Mesendoderm (in vitro differentiated cells): ENCODE measurements at places on chromosomes 2 and 18.

- peak; percentile 57 for DNase-seq
- no peaks in the 10 kb centered on the region for H3K4me1 ChIP-seq
- H3K36me3 ChIP-seq: no peaks in the 10 kb centered on the region
Observed at GRCh38 chr18:2932247-2933181, 80.4 kb downstream of the LPIN2 start.

- H3K27ac ChIP-seq: no peak overlapping the region
- H3K27me3 ChIP-seq: no peaks in the 10 kb centered on the region
- no peaks in the 10 kb centered on the region for H3K36me3 ChIP-seq
Observed at GRCh38 chr2:42031281-42032223, 16.3 kb upstream of the PKDCC start.

DNA sequence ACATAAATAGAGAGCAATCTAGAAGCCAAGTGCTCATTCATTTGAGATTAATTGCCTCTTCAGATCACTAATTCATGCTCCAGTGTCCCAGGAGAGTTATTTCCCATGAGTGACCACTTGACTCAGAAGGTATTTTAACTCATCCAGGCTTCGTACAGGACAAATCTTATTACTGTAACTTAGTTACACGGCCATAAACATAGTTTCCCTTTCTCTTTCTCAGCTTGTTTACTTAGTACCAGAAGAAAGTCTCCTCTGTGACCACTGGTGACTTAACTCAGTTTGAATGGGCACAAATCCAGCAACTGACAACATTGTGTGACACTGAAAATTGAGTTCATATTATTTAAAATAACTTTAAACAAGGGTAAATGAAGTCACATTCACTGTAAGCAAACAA, 25.3 kb downstream of the MMADHC start:
- H3K4me1 ChIP-seq: no peaks in the 10 kb centered on the region
- H3K27ac ChIP-seq: no peak overlapping the region
- H3K4me3 ChIP-seq: no peak overlapping the region

DNA sequence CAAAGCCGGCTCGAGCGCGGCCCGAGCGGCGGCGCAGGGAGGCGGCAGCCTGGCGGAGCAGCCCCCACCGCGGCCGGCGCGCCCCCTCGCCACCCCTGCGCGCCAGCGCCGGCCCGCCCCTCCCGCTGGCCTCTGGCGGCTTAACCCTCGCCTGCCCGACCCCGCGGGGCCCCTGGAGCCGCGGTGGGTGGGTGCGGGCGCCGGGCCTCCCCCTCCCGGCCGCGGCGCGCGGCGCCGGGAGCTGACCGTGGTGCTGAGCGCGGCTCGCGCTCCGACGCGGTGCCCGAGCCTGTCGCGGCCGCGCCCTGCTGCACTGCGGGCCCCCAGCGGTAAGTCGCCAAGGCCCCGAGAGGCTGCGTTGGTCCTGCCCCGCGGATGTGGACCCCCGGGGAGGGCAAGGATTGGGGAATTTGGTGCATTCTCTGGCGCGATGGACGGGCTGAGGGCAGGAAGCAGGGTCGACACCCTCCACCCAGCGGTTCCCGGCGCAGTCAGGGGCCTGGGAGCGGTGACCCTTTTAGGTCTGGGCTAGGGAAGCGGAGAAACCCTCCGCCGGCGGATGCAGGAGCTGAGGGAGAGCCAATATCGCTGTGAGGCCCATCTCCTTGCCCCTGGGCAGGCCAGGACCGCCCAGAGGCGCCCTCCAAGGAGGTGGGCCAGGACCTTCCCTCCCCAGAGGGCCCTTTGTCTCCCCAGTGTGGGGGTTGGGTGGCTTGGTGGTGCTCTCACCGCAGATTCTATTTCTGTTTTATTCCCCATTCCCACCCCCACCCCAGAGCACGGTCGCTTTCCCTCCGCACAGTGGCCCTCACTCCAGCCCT, 923 bp downstream of the AMER3 start:
- no peaks in the 10 kb centered on the region for H3K27me3 ChIP-seq
- H3K36me3 ChIP-seq: no peaks in the 10 kb centered on the region
- peak; percentile 77 for DNase-seq
- peaks cover 3% of the 10 kb centered on the region for H3K4me1 ChIP-seq

- no peak overlapping the region for H3K4me3 ChIP-seq
- no peaks in the 10 kb centered on the region for H3K27me3 ChIP-seq
- H3K27ac ChIP-seq: no peak overlapping the region
- DNase-seq: no peak
Observed at GRCh38 chr2:58291726-58292438, 50.8 kb upstream of the FANCL start.

GRCh38 chr2:240127911-240128607, 8.0 kb downstream of the COPS9 start:
- no peak for DNase-seq
- no peak overlapping the region for H3K4me3 ChIP-seq
- no peak overlapping the region for H3K27ac ChIP-seq
- H3K27me3 ChIP-seq: no peaks in the 10 kb centered on the region
- no peaks in the 10 kb centered on the region for H3K4me1 ChIP-seq

DNA sequence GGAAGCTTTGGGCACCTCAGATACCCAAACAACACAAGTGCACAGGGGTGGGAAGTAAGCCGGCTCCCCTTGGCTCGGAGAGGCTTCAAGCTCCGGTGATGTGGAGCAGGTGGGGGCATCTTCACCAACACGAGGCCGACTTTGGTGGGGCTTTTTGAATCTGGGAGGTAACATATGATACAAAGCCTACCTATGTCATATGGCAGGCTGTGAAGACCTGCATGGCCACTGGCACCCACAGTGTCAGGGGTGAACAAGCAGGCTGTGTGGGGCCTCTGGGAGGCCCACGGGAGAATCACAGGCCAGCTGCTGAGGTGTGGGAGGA, 109.0 kb downstream of the EIPR1 start:
- peaks cover 12% of the 10 kb centered on the region for H3K4me1 ChIP-seq
- H3K27me3 ChIP-seq: no peaks in the 10 kb centered on the region
- H3K4me3 ChIP-seq: no peak overlapping the region
- H3K36me3 ChIP-seq: no peaks in the 10 kb centered on the region
- no peak overlapping the region for H3K27ac ChIP-seq

DNA sequence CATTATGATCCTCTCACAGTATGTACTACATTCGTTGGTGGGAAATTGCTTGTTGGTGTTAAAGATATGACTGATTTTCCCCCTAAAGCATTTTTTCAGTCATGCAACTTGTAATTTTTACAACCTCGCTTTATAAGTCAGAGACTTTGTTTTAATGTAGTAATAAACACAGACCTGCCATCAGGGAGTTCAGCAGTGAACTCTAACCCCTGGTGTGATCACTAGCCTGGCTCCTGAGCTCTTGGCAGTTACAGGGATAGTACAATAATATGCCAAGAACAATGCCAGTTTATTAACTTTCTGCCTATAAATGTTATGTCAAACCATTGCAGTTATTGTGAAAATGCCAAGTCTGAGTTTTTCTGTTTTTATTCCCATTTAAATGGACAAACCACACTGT, 93.8 kb downstream of the EDAR start:
- no peaks in the 10 kb centered on the region for H3K4me1 ChIP-seq
- no peaks in the 10 kb centered on the region for H3K36me3 ChIP-seq
- DNase-seq: no peak
- H3K27ac ChIP-seq: no peak overlapping the region
- H3K4me3 ChIP-seq: no peak overlapping the region

- H3K4me1 ChIP-seq: peaks cover 5% of the 10 kb centered on the region
- H3K36me3 ChIP-seq: no peaks in the 10 kb centered on the region
- H3K4me3 ChIP-seq: no peak overlapping the region
- H3K27me3 ChIP-seq: no peaks in the 10 kb centered on the region
- peak overlapping the region; percentile 14 for H3K27ac ChIP-seq
Observed at GRCh38 chr2:111705711-111706336, 178.2 kb downstream of the ANAPC1 start.

DNA sequence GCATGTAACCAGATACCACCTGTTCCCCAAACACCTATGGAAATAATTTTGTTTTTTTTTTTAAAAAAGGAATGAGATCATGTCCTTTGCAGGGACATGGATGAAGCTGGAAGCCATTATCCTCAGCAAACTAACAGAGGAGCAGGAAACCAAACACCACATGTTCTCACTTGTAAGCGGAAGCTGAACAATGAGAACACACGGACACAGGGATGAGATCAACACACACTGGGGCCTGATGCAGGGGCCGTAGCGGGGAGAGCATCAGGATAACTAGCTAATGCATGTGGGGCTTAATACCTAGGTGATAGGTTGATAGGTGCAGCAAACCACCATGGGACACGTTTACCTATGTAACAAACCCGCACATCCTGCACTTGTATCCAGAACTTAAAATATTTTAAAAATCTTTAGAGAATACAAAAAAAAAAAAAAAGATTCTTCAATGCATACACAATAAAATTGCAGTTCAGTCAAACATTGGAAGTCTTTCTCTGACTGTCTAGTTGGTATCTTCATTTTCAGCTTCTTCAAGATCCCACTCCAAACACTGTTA, 11.6 kb upstream of the CASP10 start:
- H3K4me1 ChIP-seq: no peaks in the 10 kb centered on the region
- no peak overlapping the region for H3K4me3 ChIP-seq
- DNase-seq: no peak
- no peaks in the 10 kb centered on the region for H3K36me3 ChIP-seq

- H3K36me3 ChIP-seq: no peaks in the 10 kb centered on the region
- H3K4me1 ChIP-seq: no peaks in the 10 kb centered on the region
- H3K27ac ChIP-seq: no peak overlapping the region
- no peak overlapping the region for H3K4me3 ChIP-seq
- H3K27me3 ChIP-seq: no peaks in the 10 kb centered on the region
- DNase-seq: no peak
Observed at GRCh38 chr2:186827862-186828492, 21.0 kb downstream of the ZSWIM2 start.

- H3K27me3 ChIP-seq: no peaks in the 10 kb centered on the region
- no peaks in the 10 kb centered on the region for H3K36me3 ChIP-seq
- H3K4me1 ChIP-seq: no peaks in the 10 kb centered on the region
Observed at GRCh38 chr18:3903337-3903736, 453.4 kb downstream of the TGIF1 start.

- H3K27me3 ChIP-seq: no peaks in the 10 kb centered on the region
- H3K36me3 ChIP-seq: no peaks in the 10 kb centered on the region
- no peaks in the 10 kb centered on the region for H3K4me1 ChIP-seq
- DNase-seq: no peak
- H3K27ac ChIP-seq: no peak overlapping the region
- H3K4me3 ChIP-seq: no peak overlapping the region
Observed at GRCh38 chr2:122414902-122415301, 659.5 kb downstream of the TSN start.

- H3K36me3 ChIP-seq: no peaks in the 10 kb centered on the region
- no peak overlapping the region for H3K27ac ChIP-seq
- no peak for DNase-seq
- H3K4me1 ChIP-seq: no peaks in the 10 kb centered on the region
- no peak overlapping the region for H3K4me3 ChIP-seq
Observed at GRCh38 chr18:14117606-14118005, 14.6 kb downstream of the ZNF519 start.

DNA sequence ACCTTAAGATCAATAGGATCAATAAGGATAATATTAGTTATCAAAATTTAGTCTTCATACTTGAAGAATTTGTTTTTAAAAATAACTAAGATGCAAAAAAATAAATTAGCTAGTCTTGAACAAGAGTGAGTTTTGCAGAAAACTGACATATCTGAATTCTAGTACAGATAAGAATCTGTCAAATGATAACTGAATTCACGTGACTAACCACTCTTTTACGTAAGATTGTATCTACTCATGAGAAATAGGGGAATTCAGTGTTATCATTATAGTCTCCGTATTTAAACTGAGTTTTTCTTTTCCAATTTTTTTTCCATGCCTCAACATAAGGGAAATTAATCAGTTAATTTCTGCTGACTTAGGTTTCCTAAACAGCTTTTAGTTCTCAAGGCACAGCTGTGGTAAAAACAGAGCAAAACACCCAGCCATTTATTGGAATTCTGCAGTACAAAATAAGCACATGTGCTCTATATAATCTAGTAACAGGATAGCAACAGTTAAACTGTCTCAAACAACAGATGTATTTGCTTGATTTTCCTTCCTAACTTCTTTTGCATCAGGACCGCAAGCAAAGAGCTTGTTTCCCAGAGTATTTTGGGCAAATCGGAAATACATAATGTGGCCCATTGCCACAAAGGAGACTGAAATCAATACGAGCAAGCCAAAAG, 19.1 kb downstream of the SLC40A1 start:
- no peaks in the 10 kb centered on the region for H3K4me1 ChIP-seq
- H3K27ac ChIP-seq: no peak overlapping the region
- no peaks in the 10 kb centered on the region for H3K36me3 ChIP-seq
- no peak overlapping the region for H3K4me3 ChIP-seq
- no peaks in the 10 kb centered on the region for H3K27me3 ChIP-seq
- no peak for DNase-seq

GRCh38 chr2:174971868-174972781, 33.1 kb downstream of the CHN1 start:
- H3K27ac ChIP-seq: no peak overlapping the region
- H3K27me3 ChIP-seq: no peaks in the 10 kb centered on the region
- H3K4me3 ChIP-seq: no peak overlapping the region
- DNase-seq: peak; percentile 54
- no peaks in the 10 kb centered on the region for H3K36me3 ChIP-seq

GRCh38 chr18:79754022-79754761, 43.5 kb upstream of the KCNG2 start:
- H3K27me3 ChIP-seq: no peaks in the 10 kb centered on the region
- H3K4me3 ChIP-seq: no peak overlapping the region
- no peak for DNase-seq
- no peaks in the 10 kb centered on the region for H3K4me1 ChIP-seq

GRCh38 chr2:48755473-48755872, at the start of gene LHCGR:
TSS of gene LHCGR (minus strand) at chr2:48755724. CDS start at chr2:48755671, 53 bp downstream.
- no peaks in the 10 kb centered on the region for H3K36me3 ChIP-seq
- DNase-seq: peak; percentile 40
- H3K4me3 ChIP-seq: peak within 1 kb of the TSS; percentile 22
- no peaks in the 10 kb centered on the region for H3K27me3 ChIP-seq
- no peaks in the 10 kb centered on the region for H3K4me1 ChIP-seq
- no peak within 1 kb of the TSS for H3K27ac ChIP-seq

GRCh38 chr2:185802926-185803325, 64.3 kb downstream of the FSIP2 start:
- H3K4me1 ChIP-seq: no peaks in the 10 kb centered on the region
- no peak overlapping the region for H3K27ac ChIP-seq
- H3K27me3 ChIP-seq: no peaks in the 10 kb centered on the region
- DNase-seq: no peak
- no peak overlapping the region for H3K4me3 ChIP-seq

DNA sequence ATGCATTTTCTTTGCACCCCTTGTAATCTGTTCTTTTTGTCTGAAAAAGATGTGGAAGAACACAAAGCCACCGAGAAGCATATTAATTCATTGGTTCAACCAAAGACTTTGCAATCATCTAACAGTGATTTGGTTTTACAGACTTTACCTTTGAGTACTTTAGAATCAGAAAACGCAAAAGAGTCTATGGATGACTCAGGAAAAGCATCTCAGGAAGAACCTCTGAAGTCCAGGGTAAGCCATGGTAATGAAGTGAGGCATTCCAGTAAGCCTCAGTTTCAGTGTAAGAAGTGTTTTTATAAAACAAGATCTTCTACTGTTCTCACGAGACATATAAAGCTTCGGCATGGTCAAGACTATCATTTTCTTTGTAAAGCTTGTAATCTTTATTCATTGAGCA, 35.2 kb downstream of the ZNF407 start:
- H3K4me1 ChIP-seq: no peaks in the 10 kb centered on the region
- no peaks in the 10 kb centered on the region for H3K36me3 ChIP-seq
- no peak overlapping the region for H3K4me3 ChIP-seq

- no peaks in the 10 kb centered on the region for H3K36me3 ChIP-seq
- no peaks in the 10 kb centered on the region for H3K4me1 ChIP-seq
- no peak overlapping the region for H3K4me3 ChIP-seq
- DNase-seq: no peak
Observed at GRCh38 chr18:5496305-5496704, 47.5 kb downstream of the EPB41L3 start.

GRCh38 chr2:127097841-127098651, 8.9 kb downstream of the BIN1 start:
- no peak overlapping the region for H3K4me3 ChIP-seq
- H3K27me3 ChIP-seq: no peaks in the 10 kb centered on the region
- H3K4me1 ChIP-seq: no peaks in the 10 kb centered on the region
- no peak for DNase-seq
